ENCODE measurements at places on chromosomes 12 and 14.

GRCh38 chr12:16606201-16606849 lies 363 bp upstream of the LMO3 start:
- DNase-seq: no peak

DNA sequence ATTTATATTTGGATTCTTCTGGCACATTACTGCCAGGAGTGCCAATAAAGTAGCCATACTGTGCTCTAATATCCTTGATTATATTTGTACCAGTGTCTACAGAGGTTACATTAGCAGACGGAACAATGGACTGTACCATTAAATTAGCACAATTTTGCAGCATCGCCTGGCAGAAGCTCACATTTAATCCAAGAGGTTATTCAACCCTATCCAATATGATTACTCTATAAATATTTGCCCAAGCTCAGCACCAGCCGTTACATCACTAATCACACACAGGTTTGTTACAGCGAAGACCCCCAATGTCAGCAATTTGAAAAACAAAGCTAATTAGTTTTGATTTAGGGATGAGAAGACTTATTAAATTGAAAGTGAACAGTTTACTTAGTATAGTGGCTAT lies 16.9 kb upstream of the MGST1 start:
- DNase-seq: no peak

DNA sequence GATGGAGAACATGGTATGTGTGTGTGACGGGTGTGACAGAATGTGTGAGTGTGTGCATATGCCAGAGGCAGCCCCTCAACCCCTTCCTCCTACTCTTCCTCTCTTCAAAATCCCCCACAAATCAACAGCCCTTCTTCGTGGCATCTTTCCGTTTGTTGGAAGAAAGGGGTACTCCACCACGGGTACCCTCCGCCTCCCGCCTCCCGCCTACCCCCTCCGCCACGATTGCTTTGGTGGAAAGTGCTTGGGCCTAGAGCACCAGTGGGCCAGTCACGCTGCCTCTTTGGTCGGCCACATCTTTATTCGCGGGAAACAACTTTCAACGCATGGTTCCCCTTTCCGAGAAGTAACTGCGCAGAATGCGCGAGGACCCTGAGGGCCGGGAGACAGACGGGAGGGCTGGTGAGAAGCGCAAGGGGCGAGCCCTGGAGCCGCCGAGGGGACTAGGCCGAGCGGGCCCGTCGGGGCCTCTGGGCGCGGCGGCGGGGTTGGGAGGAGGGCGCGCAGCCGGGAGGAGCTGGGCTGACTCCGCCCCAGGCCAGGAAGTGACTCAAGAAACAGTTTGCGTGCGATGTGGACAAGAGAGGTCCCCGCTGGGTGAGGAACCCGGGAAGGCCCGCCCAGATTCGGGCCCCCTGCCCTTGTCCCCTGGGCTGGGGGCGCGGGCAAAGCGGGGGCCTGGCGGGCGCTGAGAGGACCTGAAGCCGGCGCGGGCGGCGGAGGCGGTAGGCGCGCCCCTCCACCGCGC lies at the start of the genes CBLN3 and KHNYN:
CBLN3 (minus strand) TSS at position 274 of the 748 bp plus-strand sequence. CDS start 614 bp downstream, outside the sequence.
KHNYN (plus strand) TSS at position 560 of the 748 bp plus-strand sequence. CDS start 777 bp downstream, outside the sequence.
- DNase-seq: peak; percentile 90

DNA sequence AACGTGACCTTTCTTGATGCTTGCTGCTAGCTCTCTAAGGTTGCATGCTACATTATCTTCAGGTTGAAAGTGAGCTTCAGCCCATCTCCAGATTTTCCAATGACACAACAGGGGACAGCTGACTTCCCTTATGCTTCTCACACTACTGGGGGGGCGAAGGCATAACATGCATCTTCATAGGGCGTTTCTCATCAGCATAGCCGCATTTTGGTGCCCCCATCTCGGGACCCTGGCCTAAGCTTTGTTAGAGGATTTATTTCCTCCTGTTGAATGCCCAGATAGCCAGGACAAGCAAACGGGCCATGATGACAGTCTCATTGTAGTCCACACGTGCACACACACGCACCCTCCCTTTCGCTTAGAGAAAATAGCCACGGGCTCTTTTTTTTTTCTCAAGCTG lies 30.7 kb downstream of the SSPN start:
- no peak for DNase-seq

GRCh38 chr12:84113666-84114065 lies 798.9 kb downstream of the SLC6A15 start:
- no peak for DNase-seq

- DNase-seq: no peak
Measured at GRCh38 chr12:93370947-93371346, 6.8 kb upstream of the NUDT4 start.

- DNase-seq: no peak
Measured at GRCh38 chr12:88339966-88340365, 197.9 kb downstream of the TMTC3 start.

All from lung microvascular endothelial cell (primary cell).